Transverse colon (tissue), 4 donors: ENCODE measurements at places on chromosomes 4 and X. TPM values are rescaled to one million over a fixed set of nuclear protein-coding genes. Genes with fewer than 3 reads are reported as not detected.

- DNase-seq = peak; percentile 73
Observed at GRCh38 chr4:133148690-133149363, at the start of gene PCDH10. Gene PCDH10 (plus strand): TSS chr4:133149294. CDS start chr4:133150141, 847 bp downstream.

GRCh38 chr4:55469979-55470378 is 74.2 kb downstream of the TMEM165 start:
- no peak for DNase-seq

GRCh38 chr4:137656661-137657060 is 124.4 kb upstream of the PCDH18 start:
- no peak for DNase-seq

DNA sequence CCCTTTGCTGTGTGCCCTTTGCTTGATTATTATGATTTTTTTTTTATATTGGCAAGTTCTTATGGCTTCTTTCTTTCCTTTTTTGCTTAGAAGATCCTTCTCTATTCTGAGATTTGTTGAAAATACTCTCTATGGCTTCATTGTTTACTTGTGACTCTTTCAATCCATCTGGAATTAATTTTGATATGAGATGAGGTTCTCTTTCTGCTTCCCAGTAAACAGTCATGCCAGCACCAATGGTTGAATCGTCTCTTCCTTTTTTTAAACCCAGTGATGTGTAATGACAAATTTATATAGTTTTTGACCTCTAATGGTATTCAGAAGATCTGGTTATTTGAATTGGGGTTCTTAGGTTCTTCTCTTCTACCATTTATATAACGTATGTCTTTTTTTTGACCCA is 121.8 kb downstream of the ARHGAP10 start:
- DNase-seq = no peak

GRCh38 chrX:40143001-40143400 is 45.2 kb upstream of the BCOR start:
- no peak for DNase-seq

- no peak for DNase-seq
Observed at GRCh38 chrX:136626237-136626636, 21.7 kb upstream of the CD40LG start.

The CCKAR gene
- total RNA-seq = not detected

The LRRC66 gene
- total RNA-seq = 9.2 TPM

DNA sequence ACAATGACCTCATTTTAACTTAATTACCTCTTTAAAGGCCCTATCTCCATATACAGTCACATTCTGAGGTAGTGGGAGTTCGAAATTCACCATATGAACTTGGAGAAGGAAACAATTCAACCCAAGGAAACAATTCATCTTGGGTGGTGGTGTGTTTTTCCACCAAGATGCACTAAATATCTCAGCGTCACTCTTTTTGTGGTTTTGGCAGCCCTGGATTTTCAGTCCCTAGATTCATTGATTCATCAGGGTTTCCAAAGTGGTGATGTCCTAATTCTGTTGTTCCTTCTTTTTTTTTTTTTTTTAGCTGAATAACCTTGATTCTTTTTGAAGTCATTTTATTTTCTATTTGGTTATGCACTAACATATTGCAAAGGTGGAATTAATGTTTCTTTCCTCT is 162.6 kb upstream of the RAPGEF2 start:
- DNase-seq = no peak

DNA sequence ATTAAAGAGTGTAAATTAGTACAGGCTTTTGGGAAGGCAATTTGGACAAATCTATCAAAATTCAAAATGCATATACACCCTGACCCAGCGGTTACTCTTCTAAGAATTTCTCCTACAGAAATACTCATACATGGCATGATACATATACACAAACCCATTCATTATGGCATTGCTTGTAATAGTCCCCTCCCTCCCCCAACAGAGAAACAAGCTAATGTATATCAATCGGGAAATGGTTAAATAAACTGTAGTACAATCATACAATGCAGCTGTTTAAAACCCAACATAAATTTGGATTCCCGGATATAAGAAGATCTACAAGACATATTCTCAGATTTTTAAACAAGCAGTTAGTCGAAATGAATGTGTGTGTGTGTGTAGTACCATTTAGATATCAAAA is 808 bp downstream of the HUWE1 start:
- no peak for DNase-seq

The WDR17 gene
- 0.96 TPM for total RNA-seq

DNA sequence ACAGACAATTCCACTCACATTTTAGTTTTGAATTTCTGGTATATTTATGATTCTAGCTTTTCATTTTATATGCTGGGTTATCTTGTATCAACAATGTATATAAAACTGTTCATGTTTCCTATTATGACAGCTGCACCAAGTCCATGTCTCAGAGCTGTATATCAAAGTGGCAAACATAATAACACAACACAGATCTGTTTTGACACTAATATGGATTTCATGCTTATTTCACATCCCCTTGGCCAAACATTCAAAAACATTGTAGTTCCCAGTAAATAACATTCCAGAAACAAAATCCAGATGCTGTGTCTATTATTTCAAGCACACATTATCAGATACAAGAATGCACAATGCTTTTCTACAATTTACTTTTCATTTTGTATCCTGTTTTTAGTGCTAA is 380.6 kb upstream of the MAGEB2 start:
- no peak for DNase-seq

GRCh38 chr4:146340798-146341197 is 126.5 kb downstream of the REELD1 start:
- DNase-seq = no peak

The ARR3 gene
- not detected for total RNA-seq

GRCh38 chr4:139839403-139840031 is 173.9 kb downstream of the MGST2 start:
- no peak for DNase-seq

GRCh38 chrX:148956352-148956751 is 455.9 kb downstream of the AFF2 start:
- no peak for DNase-seq

The ODAPH gene
- not detected for total RNA-seq

GRCh38 chrX:129798888-129799287 is 19.1 kb downstream of the SASH3 start:
- no peak for DNase-seq

GRCh38 chr4:151934766-151935165 is 174.0 kb upstream of the GATB start:
- DNase-seq = no peak

The SPARCL1 gene
- total RNA-seq = 113 TPM

GRCh38 chr4:57231781-57232180 is 121.6 kb upstream of the IGFBP7 start:
- DNase-seq = no peak

- DNase-seq = no peak
Observed at GRCh38 chr4:23602720-23603119, 287.1 kb downstream of the PPARGC1A start.

DNA sequence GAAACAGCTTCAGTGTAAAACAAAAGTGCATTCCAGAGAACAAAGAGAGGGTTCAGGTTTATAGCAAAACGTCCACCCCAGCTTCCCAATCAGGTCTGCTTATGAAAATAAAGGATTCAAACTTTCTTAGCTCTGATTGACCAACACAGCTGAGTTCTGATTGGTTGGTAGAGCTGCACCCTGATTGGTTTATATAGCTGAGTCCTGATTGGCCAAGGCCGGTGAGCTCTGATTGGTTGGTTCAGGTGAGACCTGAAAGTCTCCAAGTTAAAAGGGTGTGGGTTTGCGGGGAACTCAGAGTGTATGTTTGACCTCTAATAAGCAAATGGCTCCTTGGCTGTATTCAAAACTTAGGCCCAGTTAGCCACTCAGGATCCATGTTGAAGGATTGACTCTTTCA is 20.9 kb downstream of the CLRN2 start:
- DNase-seq = no peak

GRCh38 chrX:16839219-16839851 is 30.8 kb downstream of the RBBP7 start:
- no peak for DNase-seq

The CLCN4 gene
- 1.1 TPM for total RNA-seq

- no peak for DNase-seq
Observed at GRCh38 chr4:152763796-152764195, 15.7 kb downstream of the TIGD4 start.

The XKRX gene
- 2.2 TPM for total RNA-seq

DNA sequence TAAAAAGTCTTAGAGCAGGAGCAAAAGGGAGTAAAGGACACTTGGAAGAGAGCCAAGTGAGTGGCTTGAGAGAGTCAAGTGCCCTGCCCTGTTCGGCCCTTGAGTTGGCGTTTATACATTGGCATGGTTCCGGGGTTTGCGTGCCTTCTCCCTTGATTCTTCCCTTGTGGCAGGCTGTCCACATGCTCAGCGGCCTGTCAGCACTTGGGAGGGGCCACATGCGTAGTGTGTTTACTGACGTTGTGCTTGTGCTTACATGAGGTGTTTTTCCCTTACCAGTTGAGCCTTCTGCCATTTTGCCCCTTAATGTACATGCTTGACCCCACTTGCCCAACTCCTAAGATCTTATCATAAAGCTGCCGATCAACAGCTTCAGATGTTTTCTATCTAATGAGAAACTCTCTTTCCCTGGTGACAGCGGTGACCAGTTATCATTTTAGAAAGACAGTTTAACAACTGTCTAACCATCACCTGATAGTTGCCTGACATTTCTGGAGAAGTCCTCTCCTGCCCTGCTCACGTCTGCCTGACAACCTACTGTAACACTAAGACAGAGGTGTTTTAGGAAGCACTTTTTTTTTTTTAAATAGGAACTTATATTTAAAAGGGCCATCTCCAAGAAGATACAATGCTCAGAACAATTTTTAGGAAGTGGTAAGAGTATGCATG is 49.5 kb upstream of the GC start:
- DNase-seq = peak; percentile 41

The NHSL2 gene
- total RNA-seq = 6.0 TPM

The SLC7A11 gene
- under 0.01 TPM for total RNA-seq

GRCh38 chr4:24795666-24796381 is 451 bp downstream of the SOD3 start:
- DNase-seq = no peak

GRCh38 chrX:132023896-132024386 is 839 bp downstream of the STK26 start:
- no peak for DNase-seq

The ADH6 gene
- 2.0 TPM for total RNA-seq

DNA sequence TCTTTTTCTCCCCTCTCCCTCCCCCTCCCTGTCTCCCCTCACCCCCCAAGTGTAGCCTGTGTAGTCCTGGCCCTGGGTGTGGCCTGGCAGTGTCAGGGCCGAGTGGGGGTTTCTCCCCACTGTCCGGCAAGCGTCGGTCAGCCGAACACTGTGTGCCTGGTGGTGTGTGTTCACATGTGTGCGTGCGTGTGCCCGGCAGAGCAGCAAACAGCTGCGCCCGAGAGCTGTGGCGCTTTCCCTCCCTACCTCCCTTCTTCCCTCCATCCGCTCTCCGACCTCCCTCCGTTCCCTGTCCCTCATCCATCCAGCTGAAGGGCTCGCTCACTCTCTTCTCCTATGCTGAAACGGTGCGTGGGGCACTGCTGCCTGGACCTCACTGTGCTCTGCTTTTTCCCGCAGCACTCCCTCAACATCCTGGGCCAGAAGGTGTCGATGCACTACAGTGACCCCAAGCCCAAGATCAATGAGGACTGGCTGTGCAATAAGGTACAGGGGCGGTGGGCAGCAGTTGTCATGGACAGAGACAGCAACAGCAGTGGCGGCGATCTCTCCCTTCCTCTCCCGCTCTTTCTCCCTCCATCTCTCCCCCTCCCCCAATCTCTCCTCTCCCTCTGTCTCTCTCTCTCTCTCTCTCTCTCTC is 17.4 kb upstream of the UBA1 start:
- no peak for DNase-seq

The GPRIN3 gene
- total RNA-seq = 21.4 TPM

DNA sequence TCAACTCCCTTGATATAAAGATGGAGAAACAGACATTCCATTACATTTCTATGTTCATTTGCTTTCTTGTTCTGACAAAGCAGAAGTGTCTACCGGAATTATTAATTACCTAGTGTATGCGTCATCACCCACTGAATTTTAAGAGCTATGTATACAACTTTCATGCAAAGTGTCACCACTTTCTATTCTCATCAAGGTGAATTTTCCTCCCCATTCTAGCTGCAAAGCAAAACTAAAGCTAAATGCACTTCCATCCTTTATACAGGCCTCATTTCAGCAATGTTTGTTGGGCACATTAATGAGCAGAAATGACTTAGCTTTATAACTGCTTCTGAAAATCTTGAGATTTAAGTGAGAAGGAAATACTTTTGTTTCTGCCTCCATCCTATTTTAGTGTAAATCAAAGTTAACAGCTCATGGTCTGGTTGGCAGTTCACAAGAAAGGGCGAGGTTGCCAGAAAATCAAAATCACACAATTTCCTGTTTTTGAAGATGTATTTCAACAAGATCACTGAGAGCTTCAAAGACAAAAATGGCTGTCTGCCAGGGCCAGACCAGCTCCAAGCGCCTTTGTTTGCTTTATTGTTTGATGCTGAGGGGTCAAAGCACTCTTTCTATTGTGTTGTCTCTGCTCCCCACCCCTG is 7.2 kb upstream of the FAM9C start:
- DNase-seq = no peak

The RAB39B gene
- not detected for total RNA-seq

The GAGE12J gene
- not detected for total RNA-seq
